ENCODE measurements at places on chromosomes 5 and 9. TPM values are rescaled to one million over a fixed set of nuclear protein-coding genes. Genes with fewer than 3 reads are reported as not detected.

Gene CCL21
- not detected for polyA plus RNA-seq

Gene HAVCR2
- not detected for polyA plus RNA-seq

Gene GARIN3
- 0.70 TPM for polyA plus RNA-seq

Gene PLAC8L1
- not detected for polyA plus RNA-seq

Gene EFNA5
- polyA plus RNA-seq: 33.8 TPM

Gene TLX3
- not detected for polyA plus RNA-seq

Gene OBP2B
- not detected for polyA plus RNA-seq

Gene SCGB3A2
- not detected for polyA plus RNA-seq

Gene TMEM171
- 3.5 TPM for polyA plus RNA-seq

Gene S100Z
- not detected for polyA plus RNA-seq

Gene PTCD2
- polyA plus RNA-seq: 13.6 TPM

Gene GLRA1
- polyA plus RNA-seq: 0.35 TPM

Gene ERCC6L2
- 41.4 TPM for polyA plus RNA-seq

Gene ALDOB
- not detected for polyA plus RNA-seq

Gene ANKRD34B
- polyA plus RNA-seq: not detected

Gene GRM6
- 0.05 TPM for polyA plus RNA-seq

Gene CATSPER3
- not detected for polyA plus RNA-seq

Gene PKN3
- polyA plus RNA-seq: not detected

Gene SLC34A1
- not detected for polyA plus RNA-seq

Gene ZNF879
- polyA plus RNA-seq: 2.8 TPM

Gene PLGRKT
- 19.4 TPM for polyA plus RNA-seq

Gene NTNG2
- polyA plus RNA-seq: 0.13 TPM

Gene IFNA21
- polyA plus RNA-seq: not detected

Gene RETREG1
- polyA plus RNA-seq: 400 TPM

Gene SAXO1
- polyA plus RNA-seq: not detected

Gene WHRN
- not detected for polyA plus RNA-seq

Gene COL15A1
- polyA plus RNA-seq: not detected

Gene GRXCR2
- not detected for polyA plus RNA-seq

Gene APBB3
- 19.0 TPM for polyA plus RNA-seq

Gene CDH9
- 13.0 TPM for polyA plus RNA-seq

Gene HNRNPAB
- 8.6 TPM for polyA plus RNA-seq

Gene PRUNE2
- 18.6 TPM for polyA plus RNA-seq

Gene OR13C2
- not detected for polyA plus RNA-seq

Gene ITGA1
- polyA plus RNA-seq: 8.4 TPM

Gene NCS1
- polyA plus RNA-seq: 25.8 TPM

Gene SLC25A48
- not detected for polyA plus RNA-seq

Gene SPATA24
- 0.81 TPM for polyA plus RNA-seq

Gene ST8SIA4
- 0.31 TPM for polyA plus RNA-seq

Gene FBXL7
- not detected for polyA plus RNA-seq

Gene ZBTB26
- 0.74 TPM for polyA plus RNA-seq

Gene WWC1
- polyA plus RNA-seq: 15.0 TPM

Gene CXXC5
- 18.9 TPM for polyA plus RNA-seq

Gene FOXD4L4
- polyA plus RNA-seq: not detected

Gene FLT4
- polyA plus RNA-seq: not detected

Gene NTRK2
- 8.1 TPM for polyA plus RNA-seq

Gene NSG2
- 376 TPM for polyA plus RNA-seq

Gene KIF2A
- polyA plus RNA-seq: 67.9 TPM

Gene CDH12
- 20.3 TPM for polyA plus RNA-seq

Gene SFXN1
- 40.0 TPM for polyA plus RNA-seq

Gene RAB14
- polyA plus RNA-seq: 81.3 TPM

Gene PCDHGB6
- 0.31 TPM for polyA plus RNA-seq
